ENCODE measurements at places on chromosomes 2 and 18.

GRCh38 chr2:70698847-70699246 lies 69.2 kb downstream of the ADD2 start:
- no peak for DNase-seq

DNA sequence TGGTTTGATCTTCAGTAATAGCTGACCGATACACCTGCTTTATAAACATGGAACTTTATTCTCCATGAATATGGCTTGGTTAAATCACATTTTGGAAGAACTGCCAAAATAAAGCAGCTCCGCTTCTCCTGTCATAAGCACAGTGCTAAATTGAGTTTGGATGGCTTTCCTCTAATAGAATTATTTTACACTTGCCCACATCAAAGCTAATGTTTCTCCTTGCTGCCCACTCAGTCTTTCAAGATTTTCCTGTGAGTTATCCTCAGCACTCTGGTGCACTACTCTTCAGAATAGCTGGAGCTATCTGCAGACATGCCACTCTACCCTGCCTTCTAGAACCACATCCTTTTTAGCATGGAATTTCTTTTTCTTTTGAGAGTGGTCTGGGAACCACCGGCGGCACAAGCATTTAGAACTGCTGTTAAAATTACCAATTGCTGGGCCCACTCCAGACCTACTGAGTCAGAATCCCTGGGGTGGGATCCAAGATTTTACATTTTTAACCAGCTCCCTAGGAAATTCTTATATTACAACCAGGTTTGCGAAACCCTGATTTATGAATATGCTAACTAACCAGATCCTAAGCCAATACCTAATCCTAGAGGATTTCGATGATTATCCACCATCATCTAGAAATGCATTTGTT lies 283.3 kb downstream of the AFF3 start:
- no peak for DNase-seq

DNA sequence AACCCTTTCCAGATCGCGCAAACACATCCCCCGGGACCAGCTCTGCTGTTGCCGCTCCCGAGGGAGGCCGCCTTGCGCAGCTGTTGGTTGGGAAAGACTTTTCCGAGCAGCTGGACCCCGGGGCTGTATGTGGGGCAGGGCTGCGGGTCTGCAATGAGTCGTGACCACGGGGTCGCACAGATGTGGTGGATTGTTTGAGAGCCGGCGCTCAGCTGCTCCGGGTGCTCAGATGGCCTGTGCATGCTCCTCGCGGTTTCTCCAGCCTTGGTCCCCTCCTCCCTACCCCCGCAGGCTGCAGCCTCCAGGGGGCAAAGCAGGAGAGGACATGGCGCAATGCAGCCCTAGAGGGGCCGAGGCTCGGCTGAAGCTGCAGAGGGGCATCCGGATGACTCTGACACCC lies 105.2 kb upstream of the OTOS start:
- DNase-seq = no peak

DNA sequence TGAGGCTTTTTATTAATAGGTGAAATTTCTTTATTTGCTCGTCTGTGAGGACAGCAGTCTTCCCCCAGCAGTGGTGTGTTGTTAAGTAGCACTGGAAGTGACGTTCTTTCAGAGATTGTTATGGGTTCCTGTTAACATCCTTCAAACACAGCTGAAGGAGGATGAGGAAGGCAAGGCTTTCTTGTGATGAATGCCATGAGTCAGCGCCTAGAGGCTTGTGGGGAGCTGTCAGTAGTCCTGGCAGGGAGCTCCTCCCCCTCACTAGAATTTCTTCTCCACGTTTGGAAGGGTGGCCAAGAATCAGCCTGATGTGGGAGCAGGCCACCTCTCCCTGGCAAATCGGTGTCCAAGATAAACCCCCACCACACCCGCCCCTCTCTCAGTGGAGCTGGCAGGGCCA lies 113.2 kb downstream of the ARHGEF4 start:
- no peak for DNase-seq

DNA sequence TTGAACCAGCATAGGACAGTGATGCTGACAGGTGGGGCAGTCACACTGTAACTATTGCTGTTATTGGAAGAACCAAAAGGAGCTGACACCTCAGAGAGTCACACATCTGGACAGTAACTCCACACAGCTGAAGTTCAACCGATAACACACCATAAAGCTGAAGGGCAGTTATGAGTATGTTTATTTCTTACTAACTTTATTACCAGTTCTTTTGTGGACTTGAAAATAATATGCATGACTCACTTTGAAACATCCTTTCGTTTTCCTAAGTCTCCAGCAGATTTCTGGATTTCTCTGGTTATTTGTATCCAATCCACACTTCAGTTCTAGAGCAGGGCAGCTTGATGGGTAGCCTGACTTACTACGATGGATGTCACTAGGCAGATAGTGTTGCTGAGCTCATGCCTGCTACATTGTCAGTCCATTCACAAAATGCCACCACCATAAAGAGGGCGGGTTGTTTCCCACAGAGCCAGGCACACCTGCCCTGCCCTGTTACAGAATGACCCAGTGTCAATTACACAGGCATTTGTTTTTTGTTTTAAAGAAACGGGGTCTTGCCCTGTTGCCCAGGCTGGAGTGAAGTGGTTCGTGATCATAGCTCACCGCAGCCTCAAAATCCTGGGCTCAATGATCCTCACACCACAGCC lies 8.4 kb upstream of the AGBL5 start:
- DNase-seq = no peak

GRCh38 chr2:207041279-207041678 lies 102.0 kb downstream of the CPO start:
- no peak for DNase-seq

GRCh38 chr2:78646533-78647364 lies 378.8 kb upstream of the REG3G start:
- no peak for DNase-seq

GRCh38 chr2:42622943-42623676 lies 54.7 kb downstream of the MTA3 start:
- no peak for DNase-seq

GRCh38 chr2:109053716-109054115 lies 64.7 kb upstream of the EDAR start:
- no peak for DNase-seq

GRCh38 chr2:102120261-102120660 lies 22.3 kb upstream of the IL1R1 start:
- DNase-seq = no peak

Measured in MV-4-11 (cell line).